Aorta (tissue), 5 donors: ENCODE measurements at places on chromosomes 5 and 9.
A peak's percentile ranks its signal among the peaks of the same experiment; 100 is the strongest.

- no peak for DNase-seq
These were observed 31.0 kb upstream of the SHISAL2B start for GRCh38 chr5:64659289-64659688.

DNA sequence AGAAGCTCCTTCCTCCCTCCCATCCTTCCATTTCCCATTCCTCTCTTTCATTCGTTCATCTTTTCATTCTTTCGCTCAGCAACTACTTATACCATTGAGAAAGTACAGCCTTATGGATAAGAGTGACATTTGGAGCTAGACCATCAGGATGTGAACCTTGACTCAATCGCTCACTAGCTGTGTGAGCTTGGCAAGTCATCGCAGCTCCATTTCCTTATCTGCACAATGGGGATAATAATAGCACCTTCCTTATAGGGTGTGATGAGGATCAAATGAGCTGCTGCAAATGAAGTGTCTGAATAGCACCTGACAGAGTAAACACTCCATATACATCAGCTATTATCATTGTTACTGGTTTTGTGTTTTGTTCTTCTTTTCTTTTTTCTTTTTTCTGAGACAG lies 28.1 kb upstream of the SYNPO start:
- no peak for DNase-seq

DNA sequence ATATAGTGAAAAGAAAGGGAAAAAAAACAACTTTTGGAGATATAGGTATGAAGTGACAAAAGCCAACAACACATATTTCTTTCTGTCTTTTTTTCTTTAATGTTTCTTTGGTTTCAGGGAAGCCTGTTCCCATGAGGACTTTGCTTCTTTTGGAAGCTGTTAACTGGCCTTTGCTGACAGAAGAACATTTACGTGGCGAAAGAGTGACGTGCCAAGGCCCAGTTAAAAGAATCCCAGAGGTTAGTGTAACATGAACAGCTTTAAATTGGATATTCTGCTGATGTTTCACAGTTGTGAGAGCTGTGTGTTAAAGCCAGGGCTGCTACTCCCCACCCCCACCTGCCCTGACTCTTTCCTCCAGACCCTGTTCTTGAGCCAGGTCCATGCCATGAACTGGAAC lies 275.9 kb downstream of the CRB2 start:
- DNase-seq = no peak

GRCh38 chr9:114115654-114116125 lies 16.6 kb upstream of the KIF12 start:
- DNase-seq = no peak

DNA sequence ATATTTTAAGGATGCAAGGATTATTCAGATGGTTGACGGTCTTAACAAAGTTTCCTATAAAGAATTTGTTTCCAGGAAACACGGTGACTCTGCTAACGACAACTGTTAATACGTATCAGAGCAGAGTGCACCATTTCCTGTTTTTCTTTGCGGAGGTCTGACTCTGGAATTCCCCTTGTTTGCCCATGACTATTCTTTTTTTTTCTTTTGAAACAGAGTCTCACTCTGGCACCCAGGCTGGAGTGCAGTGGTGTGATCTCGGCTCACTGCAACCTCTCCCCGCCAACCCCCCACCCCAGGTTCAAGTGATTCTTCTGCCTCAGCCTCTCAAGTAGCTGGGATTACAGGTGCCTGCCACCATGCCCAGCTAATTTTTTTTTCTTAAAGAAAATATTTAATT lies 115.9 kb downstream of the CDC42SE2 start:
- DNase-seq = no peak

GRCh38 chr5:121033334-121033733 lies 569.2 kb downstream of the PRR16 start:
- DNase-seq = no peak

- DNase-seq = no peak
These were observed 432.5 kb downstream of the GADD45G start for GRCh38 chr9:90037146-90037797.

GRCh38 chr5:16565118-16565517 lies 51.7 kb downstream of the RETREG1 start:
- no peak for DNase-seq

DNA sequence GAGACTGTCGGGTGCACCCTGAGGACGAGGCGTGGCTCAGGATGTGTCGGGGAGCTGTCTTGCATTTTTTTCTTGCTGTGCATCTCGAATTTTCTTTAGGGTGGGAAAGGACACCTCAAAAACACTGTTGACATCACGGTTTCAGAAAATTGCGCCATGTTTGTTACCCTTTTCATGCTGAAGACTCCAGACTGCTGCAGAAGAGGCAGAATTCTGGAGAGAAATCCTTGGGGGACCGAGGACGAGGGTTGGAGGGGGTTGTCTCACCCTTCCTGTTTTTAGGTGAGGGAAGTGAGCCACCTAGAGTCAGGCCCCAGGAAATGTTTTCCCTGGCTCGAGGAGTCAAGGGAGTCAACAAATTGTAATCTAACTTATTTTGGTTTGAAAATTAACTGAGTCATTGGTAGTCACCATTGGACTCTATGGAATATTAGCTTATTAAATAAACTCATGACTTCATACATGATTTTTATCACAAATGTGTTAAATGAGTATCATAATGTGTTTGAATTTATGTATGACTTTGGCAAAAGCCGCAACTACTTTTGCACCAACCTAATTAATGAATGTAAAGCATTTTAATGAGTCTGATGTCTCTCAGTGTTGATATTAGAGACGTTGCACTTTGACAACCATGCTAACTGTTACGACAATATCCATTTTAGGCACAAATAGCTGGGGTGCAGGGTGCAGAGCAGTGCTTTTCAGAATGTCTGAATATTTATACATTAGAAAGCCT lies 724 bp upstream of the LYSMD3 start:
- DNase-seq = peak; percentile 76

DNA sequence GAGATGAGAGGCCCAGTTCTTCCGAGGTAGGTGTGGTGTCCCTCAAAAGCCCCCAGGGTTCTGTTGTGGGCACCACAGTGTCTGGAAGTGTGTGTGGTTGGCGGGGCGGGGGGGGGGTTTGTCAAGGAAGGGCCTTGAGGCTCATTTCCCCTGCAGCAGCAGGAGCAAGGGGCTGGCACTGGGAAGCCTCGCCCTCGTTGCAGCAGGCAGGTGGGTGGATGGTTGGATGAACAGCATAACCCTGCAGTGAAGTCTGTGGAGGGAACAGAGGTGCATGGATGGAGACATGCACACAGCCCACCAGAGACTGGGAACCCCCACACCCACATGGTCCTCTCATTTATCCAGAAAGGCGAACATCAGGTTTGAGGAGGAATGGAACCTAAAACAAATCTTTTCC lies 2.0 kb upstream of the SPATA31E1 start:
- DNase-seq = no peak

DNA sequence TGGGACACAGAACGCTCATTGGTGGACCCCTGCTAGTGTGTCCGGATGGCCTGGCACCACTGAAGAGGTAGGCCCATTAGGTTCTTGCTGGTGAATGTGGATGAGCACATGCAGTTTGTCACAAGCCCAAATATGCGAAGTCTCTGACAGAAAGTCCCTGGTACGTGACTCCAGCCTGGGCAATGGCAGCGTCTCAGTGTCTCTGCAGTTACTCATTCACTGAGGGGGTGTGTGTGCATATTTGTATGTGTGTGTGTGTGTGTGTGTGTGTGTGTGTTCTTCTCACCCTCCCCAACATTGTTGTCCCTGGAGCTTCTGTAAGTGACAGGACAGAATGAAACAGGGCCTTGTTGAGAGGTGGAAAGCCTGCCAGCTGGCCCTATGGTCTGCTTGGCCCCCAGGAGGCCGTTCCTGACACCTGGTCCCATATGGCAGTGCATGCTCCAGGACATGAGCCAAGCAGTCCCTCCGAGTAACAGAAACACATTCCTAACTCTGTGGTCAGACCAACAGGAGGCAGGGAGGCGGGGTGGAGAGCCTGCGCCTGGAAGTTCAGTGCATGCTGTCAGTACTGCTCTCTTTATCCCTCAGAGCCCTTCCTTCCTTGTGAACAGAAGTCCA lies 169.9 kb downstream of the SLC28A3 start:
- peak; percentile 86 for DNase-seq

DNA sequence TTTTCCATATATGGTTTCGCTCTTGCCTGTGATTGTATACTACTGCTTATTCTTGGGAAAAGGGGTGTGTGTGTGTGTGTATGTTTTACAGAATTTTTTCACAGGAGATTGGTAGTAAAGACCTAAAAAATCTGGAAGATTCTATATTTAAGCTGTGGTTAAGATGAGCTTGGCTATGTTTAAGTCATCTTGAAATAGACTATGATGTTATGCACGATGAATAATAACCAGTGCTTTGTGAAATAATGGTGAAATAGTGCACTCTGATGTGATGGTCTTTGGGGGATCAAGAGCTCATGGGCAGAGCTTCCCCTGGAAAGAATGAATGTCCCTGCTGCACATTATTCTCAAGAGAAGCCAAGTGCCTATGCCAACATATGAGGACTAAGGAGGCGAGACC lies 301.0 kb downstream of the ACTL7B start:
- DNase-seq = no peak

DNA sequence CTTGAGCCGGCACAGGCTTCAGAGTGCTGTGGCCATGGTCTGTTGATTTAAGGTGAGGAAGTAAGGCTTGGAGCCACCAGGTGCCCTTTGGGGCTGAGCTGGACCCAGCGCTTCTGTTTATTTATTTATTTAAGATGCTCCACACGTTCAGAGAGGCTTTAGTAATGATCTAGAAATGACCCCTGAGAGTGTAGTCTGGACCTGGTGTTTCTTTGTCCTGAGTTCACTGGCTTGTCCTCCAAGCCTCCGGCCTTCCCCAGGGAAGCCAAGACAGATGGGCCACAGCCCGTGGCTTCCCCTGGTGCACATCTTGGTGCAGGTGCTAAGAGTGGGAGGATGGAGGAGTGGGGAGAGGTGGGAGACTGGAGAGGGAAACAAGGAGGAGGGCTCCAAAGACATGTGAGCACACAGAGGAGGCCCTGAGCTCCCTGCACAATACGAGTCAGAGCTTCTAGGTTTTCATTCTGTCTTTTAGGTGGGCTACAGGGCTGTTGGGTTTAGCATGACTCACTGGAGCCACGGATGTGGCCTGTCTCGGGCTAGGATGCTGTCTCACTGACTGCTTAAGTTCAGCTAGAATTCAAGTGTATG lies 56.9 kb downstream of the AHRR start:
- DNase-seq = peak; percentile 46

- DNase-seq = no peak
These were observed 6.5 kb downstream of the LIX1 start for GRCh38 chr5:97135868-97136267.

- no peak for DNase-seq
These were observed 116.0 kb upstream of the ADRA1B start for GRCh38 chr5:159800131-159800840.

- DNase-seq = no peak
These were observed 111.1 kb upstream of the RASA1 start for GRCh38 chr5:87156631-87157030.

GRCh38 chr9:135199489-135199888 lies 112.0 kb downstream of the OLFM1 start:
- no peak for DNase-seq

- DNase-seq = peak; percentile 80
These were observed 41.4 kb upstream of the CLPTM1L start for GRCh38 chr5:1386274-1386717.

DNA sequence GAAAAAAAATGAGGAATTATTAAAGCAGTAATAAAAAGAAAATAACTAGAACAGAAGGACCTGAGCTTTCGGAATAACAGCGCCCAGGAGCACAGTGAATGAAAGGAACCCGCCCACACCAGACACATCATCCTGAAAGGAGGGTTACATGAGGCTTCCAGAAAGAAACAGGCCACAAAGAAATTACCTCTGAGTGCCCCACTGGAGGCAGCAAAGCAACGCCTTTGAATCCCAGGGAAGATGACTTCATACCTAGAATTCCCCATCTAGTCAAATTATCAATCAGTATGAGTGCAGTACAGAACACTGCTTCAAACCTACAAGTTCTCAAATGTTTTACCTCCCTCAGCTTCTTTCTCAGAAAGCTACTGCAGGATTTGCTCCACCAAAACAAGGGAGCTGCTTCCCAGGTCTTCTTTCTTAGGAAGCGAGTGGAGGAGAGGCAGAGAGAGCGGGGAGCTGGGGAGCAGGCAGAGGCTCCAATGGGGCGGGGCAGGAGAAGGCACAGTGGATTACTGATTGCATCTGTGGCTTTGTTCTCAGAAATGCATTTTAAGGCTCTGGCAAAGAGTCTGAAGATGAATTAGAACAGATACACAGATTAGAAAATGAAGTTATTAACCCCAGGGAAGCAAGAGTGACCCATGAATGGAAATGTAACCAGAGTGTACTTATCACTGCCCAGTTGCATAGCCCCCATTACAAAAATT lies 87.1 kb downstream of the SEMA4D start:
- no peak for DNase-seq

GRCh38 chr5:174084691-174085154 lies 39.2 kb downstream of the NSG2 start:
- DNase-seq = no peak

DNA sequence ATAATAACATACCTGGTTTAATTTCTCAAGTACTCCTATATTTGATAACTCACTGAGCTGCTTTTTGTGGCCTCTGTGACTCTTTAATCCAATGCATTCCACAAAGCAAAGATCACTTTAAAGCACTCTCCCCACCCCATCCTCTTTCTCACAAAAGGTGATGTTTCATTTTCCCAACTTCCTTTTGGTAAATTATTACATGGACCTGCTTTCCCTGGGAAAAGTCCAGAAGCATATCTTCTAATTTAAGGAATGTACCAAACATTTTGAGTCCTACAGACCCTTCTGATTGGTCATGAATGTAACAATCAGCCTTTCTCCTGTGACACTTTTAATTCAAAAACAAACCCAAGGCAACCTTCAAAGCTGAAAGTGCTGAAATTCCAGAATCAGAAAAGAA lies 71.1 kb downstream of the MLLT3 start:
- no peak for DNase-seq

DNA sequence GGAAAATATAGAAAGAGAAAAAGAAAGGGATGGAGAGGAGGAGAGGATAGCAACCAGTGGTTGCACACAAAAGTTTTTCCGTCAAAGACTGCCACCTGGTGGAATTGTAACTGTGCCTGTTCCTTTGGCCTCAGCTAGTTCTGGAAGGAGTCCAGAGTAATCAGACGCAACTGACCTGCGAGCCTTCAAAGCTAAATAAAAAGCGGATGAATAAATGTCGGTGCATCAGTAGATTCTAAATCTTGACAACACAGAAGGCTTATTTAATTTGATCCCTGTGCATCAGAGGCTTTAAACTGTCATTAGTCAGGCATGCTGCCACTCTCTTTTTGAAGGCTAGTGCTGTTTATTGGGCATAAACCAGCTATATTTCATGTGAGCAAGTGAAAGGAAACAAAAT lies 132.9 kb upstream of the ACO1 start:
- no peak for DNase-seq

DNA sequence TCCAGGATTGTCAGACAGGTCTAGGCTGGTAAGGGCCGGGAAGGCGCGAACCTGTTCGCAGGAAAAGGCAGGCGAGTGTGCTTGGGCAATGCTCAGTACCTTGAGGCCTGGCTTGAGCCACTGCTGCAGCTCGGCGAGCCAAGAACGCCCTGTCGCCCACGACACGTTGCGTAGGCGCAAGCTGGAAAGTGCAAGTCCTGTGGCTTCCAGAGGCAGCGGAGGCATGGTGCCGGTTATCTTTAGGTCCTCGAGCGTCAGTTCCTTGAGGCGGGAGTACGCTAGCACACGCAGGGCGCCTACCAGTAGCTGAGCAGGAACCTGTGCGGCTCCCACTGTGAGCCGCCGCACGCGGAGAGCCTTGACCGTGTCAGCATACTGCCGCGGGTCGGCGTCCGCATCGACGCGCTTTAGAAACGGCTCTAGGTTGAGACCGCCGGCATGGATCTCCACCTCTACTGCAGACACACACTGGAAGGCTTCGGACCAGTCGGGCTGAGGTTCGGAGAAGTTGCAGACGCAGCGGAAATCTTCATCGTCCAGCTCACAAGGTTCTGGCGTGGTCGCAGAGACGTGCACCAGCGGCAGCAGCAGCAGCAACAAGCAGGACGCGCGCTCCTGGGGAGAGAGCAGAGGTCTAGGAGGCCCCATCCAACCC lies 482 bp downstream of the CD14 start:
- DNase-seq = peak; percentile 86
